ENCODE measurements at places on chromosomes 2 and 18.

DNA sequence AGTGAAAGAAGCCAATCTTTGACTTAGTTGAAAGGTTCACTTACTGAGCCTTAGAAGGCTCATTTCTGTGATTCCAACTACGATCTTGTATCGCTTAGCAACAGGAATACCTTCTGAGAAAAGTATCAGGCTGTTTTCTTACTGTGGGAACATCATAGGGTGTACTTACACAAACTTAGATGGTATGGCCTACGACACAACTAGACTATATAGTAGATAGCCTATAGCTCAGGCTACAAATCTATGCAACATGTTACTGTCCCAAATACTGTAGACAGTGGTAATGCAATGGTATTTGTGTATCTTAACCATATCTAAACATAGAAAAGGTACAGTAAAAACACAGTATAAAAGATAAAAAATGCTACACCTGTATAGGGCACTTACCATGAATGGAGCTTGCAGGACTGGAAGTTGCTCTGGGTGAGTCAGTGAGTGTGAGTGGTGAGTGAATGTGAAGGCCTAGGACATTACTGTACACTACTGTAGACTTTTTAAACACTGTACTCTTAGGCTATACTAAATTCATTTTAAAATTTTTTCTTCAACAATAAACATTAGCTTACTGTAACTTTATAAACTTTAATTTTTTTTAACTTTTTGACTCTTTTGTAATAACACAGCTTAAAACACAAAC lies 148.8 kb upstream of the STON1 start:
- no peak for DNase-seq

- DNase-seq = no peak
Measured at GRCh38 chr18:79393635-79394533, 1.8 kb upstream of the NFATC1 start.

- no peak for DNase-seq
Measured at GRCh38 chr18:44051026-44051425, 629.7 kb upstream of the SETBP1 start.

- DNase-seq = no peak
Measured at GRCh38 chr18:6428851-6429395, 14.2 kb upstream of the L3MBTL4 start.

- no peak for DNase-seq
Measured at GRCh38 chr2:10783421-10783820, 29.2 kb downstream of the PDIA6 start.

- DNase-seq = no peak
Measured at GRCh38 chr2:132645176-132645575, 24.8 kb downstream of the LYPD1 start.

GRCh38 chr2:118312969-118313756 lies 224.9 kb downstream of the INSIG2 start:
- no peak for DNase-seq

GRCh38 chr2:159982842-159983785 lies 79.3 kb downstream of the PLA2R1 start:
- no peak for DNase-seq

DNA sequence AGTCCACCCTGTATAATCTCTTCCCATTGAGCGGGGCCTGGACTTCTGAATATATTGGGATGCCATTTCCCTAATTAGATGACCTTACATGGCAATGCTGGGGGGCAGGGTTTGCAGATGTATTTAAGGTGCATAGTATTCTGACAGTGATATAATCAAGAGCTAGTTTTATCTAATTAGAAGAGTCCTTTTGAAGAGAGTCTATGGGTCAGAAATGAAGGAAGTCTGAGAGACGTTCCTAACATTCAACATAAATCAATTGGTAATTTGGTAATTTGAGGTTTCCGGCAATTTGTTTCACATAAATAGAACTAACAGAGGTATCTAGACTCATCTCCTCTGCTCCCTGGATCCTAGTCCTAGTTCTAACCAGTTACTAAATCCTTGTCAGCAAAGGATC lies 25.7 kb upstream of the UXS1 start:
- DNase-seq = no peak

DNA sequence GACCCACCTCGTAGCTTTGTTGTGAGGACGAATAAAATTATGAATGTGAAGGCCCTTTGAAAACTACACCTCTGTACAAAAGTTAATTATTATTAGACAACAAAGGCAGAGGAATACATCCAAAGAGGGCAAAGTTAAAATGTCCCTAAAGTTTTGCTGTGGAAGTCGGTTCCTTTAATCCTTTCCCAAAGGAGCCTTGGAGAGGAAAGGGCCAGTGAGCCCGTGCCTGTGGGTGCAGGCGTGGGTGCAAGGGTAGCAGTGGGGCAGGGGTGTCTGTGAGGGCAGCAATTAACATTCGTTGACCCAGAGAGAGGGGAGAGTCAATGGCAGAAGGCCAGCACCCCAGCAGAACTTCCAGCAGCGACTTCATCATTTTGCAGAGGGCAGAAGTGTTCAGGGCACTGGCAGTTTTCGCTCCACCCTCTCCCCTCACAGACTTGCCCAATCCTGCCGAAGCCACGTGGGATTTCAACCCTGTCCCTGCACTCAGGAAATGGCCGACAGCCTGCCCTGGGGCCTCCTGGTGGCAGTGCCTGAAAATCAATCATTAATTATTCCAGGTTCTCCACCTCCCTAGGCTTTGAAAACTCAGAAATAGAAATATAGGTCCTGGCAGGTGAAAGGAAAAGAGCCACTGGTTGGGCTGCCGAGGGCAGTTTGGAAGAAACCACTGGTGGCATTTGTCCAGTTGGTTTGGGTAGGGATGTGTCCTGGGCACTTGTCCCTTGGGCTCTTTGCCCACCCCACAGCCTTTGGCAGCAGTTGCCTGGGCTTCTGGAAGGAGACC lies 4.2 kb upstream of the PAX8 start:
- DNase-seq = no peak

- DNase-seq = no peak
Measured at GRCh38 chr2:171958475-171958874, 36.2 kb downstream of the HAT1 start.

DNA sequence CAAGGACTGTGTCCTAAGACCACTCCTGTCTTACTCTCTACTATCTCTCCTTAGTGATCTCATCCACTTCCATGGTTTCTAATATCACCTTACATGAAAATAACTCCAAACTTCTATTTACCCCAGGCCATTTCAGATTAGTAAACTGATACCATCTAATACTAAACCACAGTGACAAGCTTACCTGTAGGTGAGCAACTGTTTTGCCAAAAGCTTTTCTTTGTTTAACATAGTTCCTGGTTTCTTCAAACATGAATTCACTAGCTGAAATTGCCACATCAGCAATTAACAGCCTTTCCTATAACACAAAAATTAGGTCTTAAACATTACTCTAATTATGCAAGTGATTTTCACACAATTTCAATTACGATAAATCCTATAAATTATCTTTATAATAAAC lies 22.1 kb downstream of the ACADL start:
- DNase-seq = no peak

GRCh38 chr18:74283646-74284045 lies 8.1 kb downstream of the CYB5A start:
- no peak for DNase-seq

- DNase-seq = no peak
Measured at GRCh38 chr2:42337356-42337820, 23.6 kb downstream of the COX7A2L start.

- no peak for DNase-seq
Measured at GRCh38 chr2:134231965-134232340, 21.9 kb upstream of the MGAT5 start.

GRCh38 chr2:42693688-42694479 lies 70.1 kb downstream of the OXER1 start:
- DNase-seq = no peak

GRCh38 chr2:133817680-133818566 lies 249.7 kb upstream of the NCKAP5 start:
- no peak for DNase-seq

GRCh38 chr2:197377670-197378069 lies 57.2 kb downstream of the SF3B1 start:
- no peak for DNase-seq

- no peak for DNase-seq
Measured at GRCh38 chr2:207935991-207936370, 89.3 kb downstream of the PLEKHM3 start.

DNA sequence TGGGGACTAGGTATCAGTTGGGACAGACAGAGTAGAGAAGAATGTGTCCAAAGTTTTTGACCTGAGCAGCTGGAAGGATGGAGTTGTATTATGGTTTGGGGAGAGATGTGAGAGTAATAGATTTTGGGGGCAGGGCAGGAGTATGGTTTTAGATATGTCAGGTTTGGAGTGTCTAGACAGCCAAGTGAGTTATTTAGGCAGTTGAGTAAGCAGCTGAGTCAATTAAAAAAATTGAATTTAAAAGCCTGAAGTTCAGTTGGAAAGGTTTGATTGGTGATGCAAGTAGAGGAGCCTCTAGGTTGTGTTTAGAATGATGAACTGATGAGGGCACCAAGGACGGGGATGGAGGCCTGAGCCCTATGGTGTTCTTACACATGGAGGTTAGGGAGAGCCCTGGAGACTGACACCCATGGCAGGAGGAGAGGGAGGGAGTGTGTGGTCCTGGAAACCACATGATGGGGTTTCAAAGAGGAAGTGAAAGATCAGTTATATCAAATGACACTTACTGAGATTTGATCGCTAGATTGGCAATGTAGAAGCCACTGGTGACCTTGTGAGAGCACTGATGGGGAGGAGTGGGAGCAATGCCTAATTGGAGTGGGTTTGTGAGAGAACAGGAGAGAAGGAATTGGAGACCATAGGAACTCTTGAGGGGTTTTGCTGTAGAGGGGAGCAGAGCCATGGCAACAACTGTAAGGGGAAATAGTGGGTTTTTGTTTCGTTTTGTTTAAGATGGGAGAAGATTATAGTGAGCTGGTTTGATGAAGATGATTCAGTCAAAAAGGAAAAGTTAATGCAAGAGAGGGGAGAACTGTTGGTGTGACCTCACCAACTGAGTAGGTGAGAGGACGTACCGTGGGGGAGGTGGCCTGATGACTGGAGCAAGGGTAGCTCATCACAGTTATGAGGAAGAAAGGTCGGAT lies 10.3 kb downstream of the ITGA6 start:
- no peak for DNase-seq

- peak; percentile 44 for DNase-seq
Measured at GRCh38 chr2:239991689-239992314, 33.3 kb downstream of the NDUFA10 start.

DNA sequence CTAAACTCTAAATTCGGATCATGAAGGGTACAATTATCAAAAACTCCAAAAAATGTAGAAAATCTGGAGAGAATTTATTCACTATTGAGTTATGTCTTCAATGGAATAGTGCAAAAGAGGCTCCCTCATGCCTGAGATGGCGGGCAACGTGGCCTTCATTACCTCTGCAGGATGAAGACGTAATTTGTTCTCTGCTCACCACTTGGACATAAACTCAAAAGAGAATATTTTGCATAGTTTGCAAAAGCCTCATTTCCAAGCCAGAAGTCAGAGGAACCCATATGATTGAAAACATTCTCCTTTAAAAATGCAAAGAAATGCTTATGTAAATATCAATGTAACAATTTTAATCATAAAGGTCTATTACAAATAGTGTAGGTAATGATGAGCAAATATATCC lies 58.7 kb downstream of the SLC25A12 start:
- no peak for DNase-seq

DNA sequence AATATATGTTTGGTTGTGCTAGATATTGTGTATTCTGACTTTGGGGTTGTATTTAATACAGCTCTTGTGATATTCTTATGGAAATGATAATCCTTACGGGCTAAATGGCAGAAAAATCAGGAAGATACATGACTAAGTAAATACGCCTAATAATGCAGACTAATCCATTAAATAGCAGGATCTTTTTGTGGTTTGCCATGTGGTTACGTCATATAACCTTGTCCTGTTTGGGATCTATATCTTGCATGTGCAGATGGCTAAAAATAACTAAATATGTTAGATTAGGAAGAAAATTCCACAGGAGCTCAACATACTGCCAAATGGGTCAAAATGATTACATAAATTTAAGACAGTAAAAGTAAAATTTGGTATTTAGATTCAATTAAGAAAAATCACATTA lies 83.0 kb downstream of the NEB start:
- no peak for DNase-seq

- no peak for DNase-seq
Measured at GRCh38 chr18:26279428-26279827, 53.2 kb downstream of the TAF4B start.

DNA sequence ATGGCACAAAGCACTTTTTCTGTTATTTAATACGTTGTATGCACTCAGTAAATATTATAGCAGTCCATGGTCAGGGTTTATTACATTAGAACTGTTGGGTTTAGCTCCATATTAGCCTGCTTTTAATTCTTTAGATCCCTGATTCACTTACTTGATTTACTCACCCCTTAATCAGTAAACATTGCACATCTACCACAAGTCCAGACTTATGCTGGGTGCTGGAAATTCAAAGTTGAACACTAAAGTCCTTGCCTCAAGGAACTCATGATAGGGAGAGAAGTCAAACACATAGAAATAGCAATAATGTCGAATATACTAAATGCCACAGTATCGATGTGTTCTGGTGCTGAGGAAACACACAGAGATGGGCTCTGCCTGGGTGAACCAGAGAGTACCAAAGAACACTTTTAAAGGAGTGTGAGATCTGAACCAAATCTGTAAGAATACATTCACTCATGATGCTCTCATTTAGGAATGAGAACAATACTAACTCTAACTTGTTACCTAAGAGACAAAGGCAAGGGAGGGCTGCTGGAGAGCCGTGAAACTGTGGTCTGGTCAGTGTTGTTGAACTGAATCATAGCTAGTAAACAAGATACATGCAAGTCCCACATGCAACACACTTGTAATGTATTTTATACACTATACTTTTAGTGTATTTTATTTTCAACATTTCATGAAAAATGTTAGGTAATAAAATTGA lies 4.9 kb downstream of the STAT4 start:
- no peak for DNase-seq

- DNase-seq = no peak
Measured at GRCh38 chr2:8893474-8893873, 56.1 kb upstream of the KIDINS220 start.

DNA sequence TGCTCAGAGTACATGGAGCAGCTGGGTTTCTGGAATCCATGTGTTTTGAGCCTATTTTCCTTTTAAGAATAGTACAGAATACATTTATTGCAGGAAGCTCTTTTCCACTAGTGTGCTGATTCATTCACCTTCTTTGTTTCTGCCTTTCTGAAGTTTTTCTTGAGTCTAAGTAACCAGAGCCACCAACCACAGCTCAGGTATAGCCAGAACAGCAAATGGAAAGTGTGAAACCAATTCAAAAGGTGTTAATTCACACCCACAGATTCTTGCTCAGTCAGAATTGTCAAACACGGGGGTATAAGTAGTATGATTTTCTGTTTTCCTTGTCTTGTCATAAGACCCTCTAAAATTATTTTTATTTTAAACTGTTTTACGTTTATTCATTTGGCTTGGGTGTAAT lies 75.9 kb upstream of the DYNAP start:
- no peak for DNase-seq

DNA sequence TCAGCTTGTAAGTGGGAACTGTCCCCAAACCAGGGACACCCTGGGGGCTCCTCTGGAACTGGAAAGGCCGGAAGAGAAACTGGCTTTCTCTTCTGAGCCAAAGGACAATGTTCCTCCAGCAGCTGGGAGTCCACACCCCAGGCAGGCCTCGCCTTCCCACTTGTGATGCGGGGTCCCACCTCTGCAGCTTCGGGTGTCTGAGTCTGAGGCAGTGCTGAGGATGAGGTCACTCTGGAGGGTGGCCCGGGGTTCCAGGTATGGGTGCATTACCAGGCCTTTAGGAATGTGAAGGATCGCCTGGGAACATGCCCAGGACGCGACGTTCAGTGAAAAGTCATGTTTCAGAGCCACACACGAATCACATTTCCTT lies 18.2 kb upstream of the BOK start:
- no peak for DNase-seq

GRCh38 chr2:72141881-72142451 lies 5.7 kb downstream of the CYP26B1 start:
- DNase-seq = no peak

GRCh38 chr2:28637066-28638047 lies 114.3 kb upstream of the PPP1CB start:
- no peak for DNase-seq
